ENCODE measurements at places on chromosomes 1 and 21.

DNA sequence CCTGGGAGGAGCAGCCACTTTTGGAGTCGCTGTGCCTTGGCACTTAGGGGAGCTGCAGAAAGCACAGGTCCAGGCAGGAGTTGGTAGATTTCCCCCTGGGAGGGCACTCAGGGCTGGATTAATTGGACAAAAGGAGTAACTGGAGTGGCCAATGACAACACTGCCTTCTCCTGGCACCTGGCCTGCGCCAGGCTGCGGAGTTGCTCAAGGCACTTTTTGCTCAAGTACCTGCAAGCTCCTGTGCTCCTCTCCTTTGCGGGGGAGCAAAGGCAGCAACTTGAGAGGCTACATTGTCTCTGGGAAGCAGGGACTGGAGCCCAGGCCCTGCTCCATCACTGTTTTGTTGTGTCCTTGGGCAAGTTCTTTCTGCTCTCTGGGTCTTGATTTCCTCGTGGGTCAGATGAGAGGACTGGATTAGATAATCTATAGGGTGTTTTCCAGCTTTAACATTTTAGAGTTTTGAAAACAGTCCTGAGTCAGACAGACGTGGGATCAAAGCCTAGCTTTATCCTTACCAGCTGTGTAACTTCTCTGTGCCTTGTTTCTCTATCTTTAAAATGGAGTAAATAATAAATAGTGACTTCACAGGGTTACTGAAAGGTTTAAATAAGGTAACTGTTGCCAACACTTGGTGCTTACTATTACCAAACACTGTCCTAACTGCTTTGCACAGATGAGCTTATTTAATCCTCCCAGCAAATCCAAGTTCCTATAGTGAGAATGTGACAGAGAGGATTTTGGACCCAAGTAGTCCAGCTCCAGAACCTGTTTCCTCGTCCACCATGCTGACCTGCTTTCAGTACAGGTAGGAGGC is 18.0 kb upstream of the GRHL3 start:
- peak; percentile 92 for DNase-seq

DNA sequence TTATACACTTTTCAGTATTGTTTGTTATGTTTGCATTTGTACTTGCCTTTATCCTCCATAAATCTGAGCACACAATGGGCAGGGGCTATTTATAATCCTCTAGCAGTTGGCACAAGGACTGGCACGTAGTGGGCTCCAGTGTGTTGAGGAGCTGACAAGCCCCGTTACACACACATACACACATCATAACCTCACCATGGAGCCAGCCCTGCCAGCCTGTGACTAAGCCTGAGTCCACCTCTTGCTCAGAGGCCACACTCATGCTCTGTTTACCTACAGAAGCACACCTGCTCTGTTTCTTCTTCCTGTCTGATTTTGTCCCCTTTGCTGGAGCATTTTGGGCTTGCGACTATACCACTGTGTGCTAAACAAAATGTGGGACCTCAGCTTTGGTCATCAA is 64.5 kb upstream of the SPATA6 start:
- no peak for DNase-seq

DNA sequence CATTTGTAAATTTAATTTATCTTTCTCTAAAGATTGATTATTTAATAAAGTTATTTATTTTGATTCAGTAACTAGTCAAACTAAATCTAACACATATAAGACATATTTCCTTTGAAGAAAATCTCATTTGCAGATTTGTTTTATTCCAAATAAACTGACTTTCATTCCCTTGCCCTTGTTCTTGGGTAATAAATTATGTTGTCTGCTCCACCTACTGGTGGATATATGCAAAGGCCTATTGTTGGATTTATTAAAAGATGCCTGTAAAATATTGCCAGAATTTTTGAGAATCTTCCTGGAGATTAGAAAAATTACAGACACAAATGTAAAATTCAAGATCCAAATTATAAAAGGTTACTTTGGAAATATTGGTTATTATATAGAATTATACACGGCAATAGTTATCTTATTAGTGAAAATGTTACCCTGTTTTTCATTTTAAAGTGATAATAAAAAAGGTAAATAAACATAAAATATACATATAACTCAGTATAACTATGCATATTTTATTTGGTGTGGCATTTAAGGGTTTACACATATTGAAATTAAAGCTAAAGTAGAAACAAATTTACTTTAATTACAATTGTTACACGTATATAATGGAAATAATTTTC is 116.1 kb downstream of the SPATA17 start:
- DNase-seq: peak; percentile 66

GRCh38 chr1:101066260-101066936 is 40.8 kb upstream of the DPH5 start:
- no peak for DNase-seq

- peak; percentile 43 for DNase-seq
These were observed 13.9 kb upstream of the KIF14 start for GRCh38 chr1:200634261-200635122.

DNA sequence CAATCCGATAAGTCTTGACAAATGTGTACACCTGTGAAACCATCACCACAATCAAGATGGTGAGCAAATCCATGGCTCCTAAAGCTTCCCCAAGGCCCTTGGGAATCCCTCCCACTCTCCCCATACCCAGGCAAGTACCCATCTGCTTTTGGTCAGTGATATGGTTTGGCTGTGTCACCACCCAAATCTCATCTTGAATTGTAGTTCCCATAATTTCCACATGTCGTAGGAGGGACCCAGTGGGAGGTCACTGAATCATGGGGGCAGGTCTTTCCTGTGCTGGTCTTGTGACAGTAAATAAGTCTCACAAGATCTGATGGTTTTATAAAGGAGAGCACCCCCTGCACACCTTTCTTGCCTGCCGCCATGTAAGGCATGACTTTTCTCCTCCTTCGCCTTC is 14.6 kb upstream of the GUCA2B start:
- DNase-seq: no peak

Measured in MCF 10A (cell line).